ENCODE measurements at places on chromosomes 5 and 9. TPM values are rescaled to one million over a fixed set of nuclear protein-coding genes. Genes with fewer than 3 reads are reported as not detected.

GRCh38 chr5:89758146-89758545 lies 651.4 kb downstream of the CETN3 start:
- H3K27ac ChIP-seq = peak overlapping the region; percentile 59
- no peak overlapping the region for H3K4me3 ChIP-seq
- no peaks in the 10 kb centered on the region for H3K4me1 ChIP-seq
- H3K27me3 ChIP-seq = no peaks in the 10 kb centered on the region
- no peak for DNase-seq

DNA sequence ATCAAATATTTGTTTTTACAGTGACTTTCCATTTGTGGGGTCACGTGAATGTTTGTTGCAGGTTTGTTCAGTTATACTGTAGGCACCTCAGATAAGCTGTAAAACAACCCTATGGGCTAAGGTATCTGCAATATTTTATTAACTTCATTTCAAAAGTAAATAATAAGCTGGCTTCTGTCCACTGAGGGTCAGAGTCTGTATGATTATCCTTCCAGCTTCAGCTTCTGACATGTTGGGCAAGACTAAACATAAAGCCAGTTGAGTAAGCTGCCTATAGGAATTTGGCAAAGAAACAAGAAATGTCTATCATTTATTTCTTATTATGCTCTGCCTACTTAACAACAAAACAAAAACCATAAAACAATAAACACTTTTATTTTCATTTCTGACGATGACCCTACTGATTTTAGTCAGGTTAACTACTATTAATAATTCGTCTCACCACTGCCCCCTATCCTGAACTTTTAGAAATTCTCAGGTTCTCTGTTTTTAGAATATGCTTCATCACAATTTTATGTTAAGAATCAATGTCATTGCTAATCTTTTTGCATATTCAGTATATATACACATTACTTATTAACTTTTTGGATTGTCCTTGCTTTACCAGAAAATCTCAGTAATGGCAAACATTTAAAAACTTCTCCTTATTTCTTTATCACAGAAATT lies 413.6 kb upstream of the ADAMTSL1 start:
- H3K36me3 ChIP-seq = no peaks in the 10 kb centered on the region
- no peak for DNase-seq
- no peaks in the 10 kb centered on the region for H3K27me3 ChIP-seq
- H3K27ac ChIP-seq = no peak overlapping the region

GRCh38 chr5:167030500-167031120 lies 1260.8 kb upstream of the WWC1 start:
- no peaks in the 10 kb centered on the region for H3K27me3 ChIP-seq
- no peaks in the 10 kb centered on the region for H3K36me3 ChIP-seq
- peak; percentile 45 for DNase-seq
- H3K4me1 ChIP-seq = peaks cover 12% of the 10 kb centered on the region
- no peak overlapping the region for H3K4me3 ChIP-seq

- no peaks in the 10 kb centered on the region for H3K36me3 ChIP-seq
- H3K27ac ChIP-seq = no peak overlapping the region
- H3K4me3 ChIP-seq = no peak overlapping the region
- no peak for DNase-seq
Measured at GRCh38 chr5:131416729-131417128, 152.9 kb downstream of the CDC42SE2 start.

Gene NUTM2G
- total RNA-seq = not detected

Gene PCDHA6
- total RNA-seq = 5.9 TPM
